ENCODE measurements at places on chromosomes 12 and 14. TPM values are rescaled to one million over a fixed set of nuclear protein-coding genes. Genes with fewer than 3 reads are reported as not detected.
A peak's percentile ranks its signal among the peaks of the same experiment; 100 is the strongest.

- H3K4me3 ChIP-seq = no peak overlapping the region
- H3K27me3 ChIP-seq = no peaks in the 10 kb centered on the region
- no peak for DNase-seq
- H3K4me1 ChIP-seq = peaks cover 44% of the 10 kb centered on the region
These were observed 45.0 kb downstream of the SH2B3 start for GRCh38 chr12:111450676-111451075.

DNA sequence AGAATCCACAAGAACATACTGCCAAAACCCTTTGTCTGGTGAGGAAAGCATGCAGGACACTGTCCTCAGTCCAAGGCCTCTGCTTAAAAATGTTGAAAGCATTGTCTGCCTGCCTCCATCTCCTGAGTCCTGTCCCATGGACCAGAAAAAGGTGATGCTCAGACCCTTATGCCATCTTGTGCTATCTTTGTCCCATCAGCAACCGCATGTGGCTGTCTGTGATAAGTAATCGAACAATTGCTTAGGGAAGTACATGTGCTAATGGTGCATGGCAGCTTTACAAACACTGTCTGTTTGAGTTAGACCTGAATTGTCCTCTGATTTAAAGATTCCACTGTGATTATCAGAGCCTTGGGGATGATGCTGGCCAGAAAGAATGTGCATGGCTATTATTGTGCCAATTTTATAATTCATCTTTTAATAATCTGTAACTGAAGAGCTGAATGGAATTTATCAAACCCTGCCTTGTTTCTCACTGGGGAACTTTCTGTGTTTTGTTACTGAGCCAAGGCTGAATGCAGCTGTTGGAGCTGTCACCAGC, 177.5 kb downstream of the DACT1 start:
- H3K4me3 ChIP-seq = no peak overlapping the region
- no peaks in the 10 kb centered on the region for H3K27me3 ChIP-seq
- DNase-seq = no peak

- DNase-seq = no peak
- peaks cover 15% of the 10 kb centered on the region for H3K27me3 ChIP-seq
- H3K4me3 ChIP-seq = no peak overlapping the region
- H3K27ac ChIP-seq = no peak overlapping the region
These were observed 151.8 kb upstream of the FKBP4 start for GRCh38 chr12:2642896-2643425.

- peak within 1 kb of the TSS; percentile 66 for H3K27ac ChIP-seq
- DNase-seq = no peak
- no peaks in the 10 kb centered on the region for H3K27me3 ChIP-seq
- H3K4me1 ChIP-seq = peaks cover 36% of the 10 kb centered on the region
These were observed at the start of gene GPR68 for GRCh38 chr14:91244501-91244901. GPR68 (minus strand) TSS chr14:91244704; CDS start chr14:91235050, 9,654 bp downstream.

Gene RTN1
- 18.2 TPM for total RNA-seq

- no peak overlapping the region for H3K27ac ChIP-seq
- peak; percentile 75 for DNase-seq
- H3K36me3 ChIP-seq = peaks cover 8% of the 10 kb centered on the region
- H3K27me3 ChIP-seq = no peaks in the 10 kb centered on the region
- no peak overlapping the region for H3K4me3 ChIP-seq
These were observed 4.4 kb upstream of the CEBPE start for GRCh38 chr14:23123419-23123818.

DNA sequence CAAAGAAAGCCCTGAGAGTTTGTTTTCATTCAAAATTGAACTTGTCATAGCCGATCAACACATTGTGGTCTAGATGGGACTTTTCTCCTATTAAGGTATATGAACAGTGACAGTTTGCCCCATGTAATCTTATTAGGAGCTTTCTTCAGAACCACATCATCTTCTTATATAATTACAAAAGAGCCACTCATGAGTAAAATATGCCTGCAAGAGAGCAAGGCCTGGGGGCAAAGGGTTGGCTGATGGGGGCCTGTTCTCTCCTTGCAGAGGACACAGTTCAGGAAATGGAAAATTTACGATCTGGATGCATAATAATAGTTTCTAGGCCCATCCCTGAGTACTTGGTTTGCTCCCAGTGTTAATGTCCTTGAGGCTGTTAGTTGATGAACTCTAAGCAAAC, 87.8 kb downstream of the FLRT2 start:
- no peak overlapping the region for H3K4me3 ChIP-seq
- H3K27me3 ChIP-seq = no peaks in the 10 kb centered on the region
- no peak for DNase-seq
- peaks cover 7% of the 10 kb centered on the region for H3K36me3 ChIP-seq

Gene E2F7
- total RNA-seq = 1.0 TPM

DNA sequence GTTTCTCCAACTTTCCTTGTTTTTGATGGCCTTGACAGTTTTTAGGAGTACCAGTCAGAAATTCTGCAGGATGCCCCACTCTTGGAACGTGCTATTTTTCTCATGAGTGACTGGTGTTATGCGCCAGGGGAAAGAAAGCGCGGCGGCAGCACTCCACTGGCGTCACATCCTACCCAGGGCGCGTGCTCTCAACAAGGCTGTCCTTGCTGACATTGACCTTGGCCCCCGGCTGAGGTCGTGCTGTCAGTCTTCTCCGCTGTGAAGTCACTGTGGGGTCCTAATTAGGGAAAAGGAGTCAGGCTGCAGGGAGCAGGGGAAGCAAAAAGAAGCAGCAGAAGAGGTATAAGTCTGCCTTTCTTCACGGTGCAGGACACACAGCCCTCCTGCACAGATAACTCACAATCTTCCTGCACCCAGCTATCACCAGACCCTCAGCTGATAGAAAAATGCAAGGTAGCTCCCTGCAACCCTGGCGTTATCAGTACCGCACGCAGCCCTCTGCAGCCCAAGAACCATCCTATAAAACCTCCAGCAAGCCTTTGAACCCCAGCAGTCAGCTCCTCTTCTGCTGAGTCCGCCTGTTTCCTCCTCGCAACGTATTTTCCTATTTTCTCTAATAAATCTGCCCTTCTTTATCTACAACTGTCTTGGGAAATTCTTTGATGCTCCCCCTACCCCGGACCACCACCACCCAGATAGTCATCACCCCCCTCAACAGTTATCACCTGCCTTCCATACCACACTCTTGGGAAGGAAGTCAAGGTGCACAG, 48.0 kb upstream of the C14orf180 start:
- H3K36me3 ChIP-seq = no peaks in the 10 kb centered on the region
- no peaks in the 10 kb centered on the region for H3K27me3 ChIP-seq
- H3K27ac ChIP-seq = no peak overlapping the region
- no peaks in the 10 kb centered on the region for H3K4me1 ChIP-seq

Gene COX8C
- not detected for total RNA-seq

DNA sequence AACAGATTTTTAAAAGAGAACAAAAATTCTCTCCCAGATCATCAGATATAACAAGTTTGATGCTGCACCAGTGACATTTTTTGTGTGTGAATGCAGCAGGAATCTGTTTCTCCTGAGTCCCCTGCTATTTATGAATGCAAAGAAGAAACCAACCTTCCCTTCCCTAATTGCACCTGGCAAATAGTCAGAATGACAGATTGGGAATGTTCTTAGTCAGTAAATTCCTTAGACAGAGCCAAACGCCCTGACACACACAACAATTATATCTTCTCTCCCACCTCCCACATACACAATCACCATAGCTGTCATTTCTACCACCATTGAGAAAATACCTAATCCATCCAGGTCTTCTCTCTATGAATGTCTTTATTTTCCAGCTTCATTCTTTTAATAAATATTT, 174.4 kb downstream of the ALG10B start:
- H3K27ac ChIP-seq = no peak overlapping the region
- H3K36me3 ChIP-seq = no peaks in the 10 kb centered on the region
- H3K4me1 ChIP-seq = no peaks in the 10 kb centered on the region
- no peak for DNase-seq

DNA sequence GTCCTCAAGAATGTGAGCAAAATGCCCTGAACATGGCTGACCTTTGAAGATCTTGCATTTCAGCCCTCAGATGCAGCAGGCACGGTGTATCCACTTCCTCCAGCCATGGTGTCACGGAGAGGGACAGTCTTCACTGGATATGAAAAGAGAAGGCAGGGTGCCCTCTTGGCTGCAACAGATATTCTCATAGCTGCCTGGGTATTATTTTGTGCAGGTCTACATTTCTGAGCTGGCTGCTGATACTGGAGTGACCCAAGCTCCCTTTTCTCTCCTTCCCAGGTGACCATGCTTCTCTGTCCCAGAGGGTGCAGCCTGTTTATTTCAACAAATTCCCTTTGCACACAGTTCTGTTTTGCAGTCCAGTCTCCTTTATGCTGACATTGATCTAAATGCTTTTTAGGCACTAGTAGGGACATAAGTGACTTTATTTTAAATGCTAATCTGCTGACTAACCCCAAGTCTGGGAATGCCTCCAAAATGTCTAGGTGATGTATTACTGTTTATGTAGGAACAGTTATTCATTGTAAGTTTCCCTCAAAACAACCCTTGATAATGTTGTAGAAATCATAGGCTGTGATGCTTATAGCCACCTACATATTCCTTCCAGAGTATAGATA, 17.4 kb upstream of the PYGL start:
- H3K4me1 ChIP-seq = peaks cover 22% of the 10 kb centered on the region
- no peaks in the 10 kb centered on the region for H3K27me3 ChIP-seq
- H3K4me3 ChIP-seq = no peak overlapping the region
- no peaks in the 10 kb centered on the region for H3K36me3 ChIP-seq
- no peak overlapping the region for H3K27ac ChIP-seq
- DNase-seq = no peak

DNA sequence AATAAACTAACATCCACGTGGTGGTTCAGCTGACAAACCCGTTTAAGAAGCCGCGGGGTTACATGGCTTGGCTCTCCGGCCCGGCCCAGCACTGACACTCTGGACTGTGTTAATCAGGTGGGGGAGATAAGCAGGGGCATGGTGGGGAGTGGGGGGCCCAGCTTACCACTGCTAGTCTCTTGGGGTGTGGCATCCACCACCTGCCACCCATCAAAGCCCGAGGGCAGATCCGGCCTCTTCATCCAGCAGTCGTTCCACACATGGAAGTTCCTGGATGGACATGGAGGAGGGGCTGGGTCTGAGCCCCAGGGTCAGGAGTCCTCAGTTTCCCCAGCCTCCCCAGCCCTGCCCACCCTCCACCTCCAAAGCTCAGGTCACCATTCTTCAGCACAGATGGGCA, 4.9 kb downstream of the TGM1 start:
- peak overlapping the region; percentile 58 for H3K27ac ChIP-seq
- H3K36me3 ChIP-seq = peaks cover 13% of the 10 kb centered on the region
- no peaks in the 10 kb centered on the region for H3K27me3 ChIP-seq
- peak; percentile 38 for DNase-seq
- peaks cover 12% of the 10 kb centered on the region for H3K4me1 ChIP-seq

DNA sequence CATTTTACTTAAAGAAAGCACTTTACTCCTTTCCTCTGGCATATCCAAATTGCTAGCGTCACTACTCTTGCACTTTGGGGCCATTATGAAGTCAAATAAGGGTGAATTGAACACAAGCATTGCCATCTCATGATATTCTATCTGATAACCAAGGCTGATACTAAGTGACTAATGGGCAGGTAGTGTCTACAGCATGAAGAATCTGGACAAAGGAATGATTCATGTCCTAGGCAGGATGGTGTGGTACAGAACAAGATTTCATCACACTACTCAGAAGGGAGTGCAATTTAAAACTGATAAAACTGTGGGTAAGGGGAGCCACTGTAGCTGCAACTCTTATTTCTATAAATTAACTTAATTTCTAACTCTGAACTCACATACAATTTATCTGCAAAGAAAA, 7.7 kb upstream of the SLC6A15 start:
- peaks cover 4% of the 10 kb centered on the region for H3K27me3 ChIP-seq
- DNase-seq = no peak
- no peak overlapping the region for H3K27ac ChIP-seq
- H3K36me3 ChIP-seq = no peaks in the 10 kb centered on the region
- H3K4me1 ChIP-seq = no peaks in the 10 kb centered on the region

DNA sequence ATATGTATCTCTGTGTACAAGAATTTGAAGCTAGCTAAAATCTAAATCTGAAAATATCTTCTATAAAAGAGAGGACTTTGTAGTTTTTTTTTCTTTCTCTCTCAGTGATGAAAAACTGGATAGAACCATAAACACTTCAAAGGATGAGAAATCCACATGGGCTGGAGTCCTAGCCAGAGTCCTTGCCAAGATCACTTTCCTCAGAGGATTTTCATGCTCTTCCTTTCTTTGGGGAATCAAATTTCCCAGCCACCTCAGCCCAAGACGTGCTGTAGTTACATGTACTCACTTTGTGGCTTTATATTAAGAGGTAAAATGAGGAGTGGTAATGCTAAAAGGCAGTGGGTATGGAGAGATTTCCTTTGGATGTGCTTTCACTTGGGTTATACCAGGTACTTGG, 110.3 kb downstream of the SLC38A1 start:
- no peaks in the 10 kb centered on the region for H3K36me3 ChIP-seq
- no peak for DNase-seq
- H3K4me3 ChIP-seq = no peak overlapping the region
- no peaks in the 10 kb centered on the region for H3K4me1 ChIP-seq
- no peak overlapping the region for H3K27ac ChIP-seq

DNA sequence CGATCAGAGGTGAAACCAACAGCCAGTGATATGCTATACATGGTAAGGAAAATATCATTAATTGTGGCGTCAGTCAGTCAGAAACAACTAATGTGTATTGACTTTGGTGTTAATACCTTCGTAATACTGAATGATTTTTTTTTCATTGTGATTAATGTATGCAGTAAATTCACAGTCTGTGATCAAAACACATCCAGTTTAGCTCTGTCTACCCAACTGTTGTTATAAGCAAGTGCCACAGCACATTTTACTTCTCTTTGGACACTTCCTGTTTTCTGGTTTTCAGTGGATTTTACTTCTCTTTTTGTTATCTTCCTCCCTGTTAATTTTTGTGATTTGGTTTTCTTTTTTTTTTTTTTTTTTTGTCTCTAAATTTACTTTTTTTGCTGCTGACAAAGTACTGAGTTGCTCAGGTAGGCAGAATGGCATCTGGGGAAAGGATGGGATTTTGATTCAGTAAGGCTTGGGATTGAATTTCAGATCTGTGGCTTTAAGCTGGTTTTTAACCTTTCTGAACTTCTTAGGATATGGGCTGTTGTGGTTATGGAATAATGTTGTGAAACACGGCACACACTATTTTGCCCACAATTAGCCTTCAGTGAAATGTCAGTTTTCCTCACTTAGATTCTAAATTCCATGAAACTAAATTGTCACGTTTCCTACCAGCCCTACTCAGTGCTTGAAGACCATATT, 604 bp downstream of the GLIPR1 start:
- peaks cover 43% of the 10 kb centered on the region for H3K4me1 ChIP-seq
- H3K27me3 ChIP-seq = no peaks in the 10 kb centered on the region
- DNase-seq = no peak
- H3K4me3 ChIP-seq = peak overlapping the region; percentile 48

Gene KRT86
- total RNA-seq = 0.74 TPM

Measured in lower lobe of right lung (tissue), 2 donors.